SK-N-SH (cell line): ENCODE measurements at places on chromosomes 13 and 19.

- no peaks in the 10 kb centered on the region for H3K27me3 ChIP-seq
- H3K27ac ChIP-seq = no peak overlapping the region
- no peak overlapping the region for H3K4me3 ChIP-seq
- H3K4me1 ChIP-seq = no peaks in the 10 kb centered on the region
- H3K36me3 ChIP-seq = no peaks in the 10 kb centered on the region
Measured at GRCh38 chr13:54845351-54845965, 1816.8 kb downstream of the OLFM4 start.

- no peaks in the 10 kb centered on the region for H3K27me3 ChIP-seq
- H3K36me3 ChIP-seq = no peaks in the 10 kb centered on the region
- H3K4me3 ChIP-seq = no peak overlapping the region
- no peak for DNase-seq
Measured at GRCh38 chr19:1288226-1288612, 2.5 kb downstream of the EFNA2 start.

- no peak overlapping the region for H3K4me3 ChIP-seq
- H3K36me3 ChIP-seq = no peaks in the 10 kb centered on the region
- H3K4me1 ChIP-seq = no peaks in the 10 kb centered on the region
- H3K27me3 ChIP-seq = no peaks in the 10 kb centered on the region
- DNase-seq = no peak
- no peak overlapping the region for H3K27ac ChIP-seq
Measured at GRCh38 chr13:113129480-113129879, 6.9 kb downstream of the F10 start.

- H3K27ac ChIP-seq = peak overlapping the region; percentile 40; the same call in 1 of the 2 replicates
- no peak overlapping the region for H3K4me3 ChIP-seq
- 0 out of 2 replicates have a peak, but pooled peaks cover 6% of the 10 kb centered on the region for H3K4me1 ChIP-seq
- no peak for DNase-seq
- H3K27me3 ChIP-seq = no peaks in the 10 kb centered on the region
- peaks cover 27% of the 10 kb centered on the region; the same call in 1 of the 2 replicates for H3K36me3 ChIP-seq
Measured at GRCh38 chr19:17311455-17312188, 2.3 kb downstream of the DDA1 start.

DNA sequence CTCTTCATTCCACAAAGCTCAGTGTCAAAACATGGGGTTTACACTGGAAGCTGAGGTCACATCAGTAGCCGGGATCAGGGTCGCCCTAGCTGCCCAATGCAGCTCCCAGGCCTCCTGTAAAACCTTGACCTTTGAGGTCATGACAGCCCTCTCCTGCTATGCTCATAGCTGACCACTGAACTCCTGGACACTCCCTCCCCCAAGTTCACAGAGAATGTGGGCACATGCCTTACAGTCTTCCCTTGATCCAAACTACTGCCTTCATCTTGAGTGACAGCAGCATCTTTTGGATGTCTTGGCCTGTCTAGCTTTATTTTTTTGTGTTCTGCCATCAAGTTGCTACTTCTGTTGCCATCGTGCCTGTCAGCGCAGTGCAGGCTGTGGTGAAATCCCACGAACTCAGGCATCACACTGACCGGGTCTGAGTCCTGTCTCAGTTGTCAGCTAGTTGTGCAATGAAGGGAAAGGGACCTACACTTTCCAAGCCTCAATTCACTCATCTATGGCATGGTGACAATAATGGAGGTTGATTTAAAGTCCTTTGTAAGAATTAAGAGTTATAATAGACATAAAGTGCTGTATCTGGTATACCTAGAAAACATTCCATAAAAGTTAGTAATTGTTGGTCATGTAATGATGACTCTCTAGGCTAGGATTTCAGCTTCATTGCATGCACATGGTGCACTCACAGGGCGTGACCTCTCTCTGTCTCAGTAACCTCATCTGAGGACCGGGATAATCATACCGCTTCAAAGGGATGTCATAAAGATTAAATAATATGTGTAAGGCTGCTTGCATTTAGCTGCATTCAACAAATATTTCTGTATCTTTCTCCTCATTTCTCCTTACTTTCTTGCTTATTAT, 16.4 kb upstream of the ALOX5AP start:
- no peaks in the 10 kb centered on the region for H3K36me3 ChIP-seq
- no peaks in the 10 kb centered on the region for H3K27me3 ChIP-seq
- H3K27ac ChIP-seq = no peak overlapping the region
- DNase-seq = no peak
- H3K4me1 ChIP-seq = peaks cover 14% of the 10 kb centered on the region; the same call in 1 of the 2 replicates

- H3K4me1 ChIP-seq = peaks cover 22% of the 10 kb centered on the region; the same call in 1 of the 2 replicates
- no peaks in the 10 kb centered on the region for H3K27me3 ChIP-seq
- peak; percentile 99 for DNase-seq
- peak within 1 kb of the TSS; percentile 98 for H3K4me3 ChIP-seq
- H3K27ac ChIP-seq = peak within 1 kb of the TSS; percentile 65
Measured at GRCh38 chr19:13117772-13118423, at the start of gene NACC1. Gene NACC1 (plus strand): TSS chr19:13118264. CDS start chr19:13135208, 16,944 bp downstream.

DNA sequence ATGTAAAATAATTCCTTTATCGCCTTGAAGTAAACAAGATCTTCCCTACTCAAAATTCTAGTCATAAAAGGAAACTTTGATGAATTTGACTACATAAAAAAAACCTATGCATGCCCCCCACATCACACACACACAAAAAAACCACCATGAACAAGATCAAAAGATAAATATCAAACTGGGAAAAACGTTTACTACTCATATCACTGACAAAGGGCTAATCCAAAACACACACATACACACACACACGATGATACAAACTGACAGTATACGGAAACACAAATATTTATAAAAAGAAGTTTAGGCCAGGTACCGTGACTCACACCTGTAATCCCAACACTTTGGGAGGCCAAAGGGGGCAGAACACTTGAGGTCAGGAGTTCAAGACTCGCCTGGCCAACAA, 61.9 kb downstream of the TSC22D1 start:
- H3K36me3 ChIP-seq = peaks cover 12% of the 10 kb centered on the region; the same call in 1 of the 2 replicates
- H3K4me3 ChIP-seq = no peak overlapping the region
- no peak overlapping the region for H3K27ac ChIP-seq

DNA sequence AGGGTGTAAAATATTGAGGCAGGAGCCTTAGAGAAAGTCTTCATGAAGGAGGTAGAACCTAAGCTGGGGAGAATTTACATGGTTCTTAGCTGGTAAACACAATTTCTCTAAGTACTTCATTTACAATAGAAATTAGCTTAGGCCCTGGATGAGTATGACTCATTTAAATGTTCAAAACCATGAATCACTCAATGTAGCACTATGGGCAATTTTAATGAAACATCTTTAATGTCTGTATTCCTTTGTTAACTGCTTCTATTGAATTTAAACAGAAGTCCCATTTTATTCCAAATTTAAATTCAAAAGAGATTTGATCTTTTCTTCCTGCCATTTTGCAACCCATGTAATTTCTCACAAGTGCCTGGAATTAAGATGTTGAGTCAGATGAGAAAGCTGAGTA, 252.1 kb downstream of the RFC3 start:
- no peak overlapping the region for H3K27ac ChIP-seq
- no peaks in the 10 kb centered on the region for H3K27me3 ChIP-seq
- no peaks in the 10 kb centered on the region for H3K36me3 ChIP-seq
- no peak overlapping the region for H3K4me3 ChIP-seq
- no peaks in the 10 kb centered on the region for H3K4me1 ChIP-seq

DNA sequence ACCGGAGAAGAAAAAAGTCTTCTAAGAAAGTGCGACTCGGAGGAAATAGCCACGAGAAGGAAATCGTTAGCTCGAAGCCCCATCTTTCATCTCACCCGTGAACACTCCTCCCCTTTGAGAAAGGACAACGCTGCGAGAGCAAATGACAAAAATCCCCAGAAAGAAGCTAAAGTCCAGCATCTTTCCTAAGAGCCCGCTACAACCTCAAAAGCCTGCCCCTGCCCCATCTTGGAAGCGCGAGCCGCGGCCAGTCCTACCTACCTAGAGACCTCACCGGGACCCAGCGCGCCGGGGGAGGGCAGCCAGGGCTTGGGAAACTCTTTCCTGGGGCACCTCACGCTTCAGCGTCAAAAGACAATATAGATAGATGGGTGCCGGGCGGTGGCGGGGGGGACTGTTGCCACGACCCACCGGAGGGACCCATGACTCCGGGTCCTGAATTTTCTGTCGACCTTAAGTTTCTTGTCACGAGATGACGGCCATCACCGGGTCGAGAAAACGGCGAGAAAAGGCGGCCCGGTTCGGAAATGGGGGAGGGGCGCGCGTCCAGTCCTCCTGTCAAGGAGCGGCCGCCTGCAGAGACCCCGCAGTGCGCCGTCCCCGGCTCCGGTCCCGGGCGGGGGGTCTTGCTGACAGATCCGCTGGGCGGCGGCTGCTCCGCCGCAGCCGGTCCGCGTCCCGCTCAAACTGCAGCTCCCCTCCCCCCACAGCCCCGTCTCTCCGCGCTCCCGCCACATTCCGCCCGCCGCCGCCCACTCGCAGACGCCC, 65.9 kb downstream of the KCNRG start:
- peak overlapping the region; percentile 78 for H3K27ac ChIP-seq
- H3K27me3 ChIP-seq = no peaks in the 10 kb centered on the region
- DNase-seq = peak; percentile 68
- no peaks in the 10 kb centered on the region for H3K36me3 ChIP-seq

DNA sequence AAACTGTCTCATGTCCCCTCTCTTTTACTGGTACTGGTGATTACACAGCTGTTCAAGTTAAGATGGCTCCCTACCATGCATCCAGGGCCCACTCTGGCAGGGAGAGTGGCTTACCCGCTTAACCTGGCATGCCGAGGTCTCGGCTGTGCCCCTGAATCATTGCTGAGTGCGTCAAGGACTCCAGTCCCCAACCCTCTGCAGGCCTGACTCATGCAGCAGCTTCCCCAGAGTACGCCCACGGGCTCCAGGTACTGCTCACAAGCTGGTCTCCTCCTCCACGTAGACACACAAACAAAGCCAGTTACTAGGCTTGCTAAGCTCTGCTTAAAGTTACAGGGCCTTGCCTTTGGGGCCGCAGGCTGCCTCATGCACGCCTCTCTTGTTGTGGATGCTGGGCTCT, 447.4 kb downstream of the COG6 start:
- no peak overlapping the region for H3K4me3 ChIP-seq
- no peak for DNase-seq
- no peaks in the 10 kb centered on the region for H3K27me3 ChIP-seq
- H3K4me1 ChIP-seq = no peaks in the 10 kb centered on the region

DNA sequence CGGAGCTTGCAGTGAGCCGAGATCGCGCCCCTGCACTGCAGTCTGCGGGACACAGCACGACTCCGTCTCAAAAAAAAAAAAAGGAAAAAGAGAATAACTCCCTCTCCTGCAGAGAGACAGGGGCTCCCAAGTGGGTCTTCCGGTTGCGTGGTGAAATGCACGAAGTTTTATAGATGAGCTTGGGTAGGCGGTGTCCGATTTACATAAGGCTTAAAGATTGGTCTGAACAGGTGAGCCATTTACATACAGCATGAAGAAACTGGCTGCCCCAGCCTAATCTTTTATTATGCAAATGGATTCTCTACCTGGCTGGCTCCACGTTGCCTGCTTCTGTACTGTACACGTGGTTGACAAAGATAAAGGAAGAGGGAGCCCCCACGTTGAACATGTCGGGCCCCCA, 19.5 kb downstream of the ADGRE2 start:
- no peaks in the 10 kb centered on the region for H3K4me1 ChIP-seq
- no peak for DNase-seq
- H3K36me3 ChIP-seq = no peaks in the 10 kb centered on the region
- H3K4me3 ChIP-seq = no peak overlapping the region
- H3K27ac ChIP-seq = no peak overlapping the region

GRCh38 chr13:21413013-21413412, 46.1 kb downstream of the ZDHHC20 start:
- no peaks in the 10 kb centered on the region for H3K4me1 ChIP-seq
- no peak for DNase-seq
- peaks cover 8% of the 10 kb centered on the region for H3K36me3 ChIP-seq
- H3K27ac ChIP-seq = no peak overlapping the region

GRCh38 chr13:82480415-82480814, 1401.9 kb downstream of the SLITRK1 start:
- no peaks in the 10 kb centered on the region for H3K27me3 ChIP-seq
- H3K36me3 ChIP-seq = no peaks in the 10 kb centered on the region
- DNase-seq = no peak
- no peak overlapping the region for H3K27ac ChIP-seq
- no peaks in the 10 kb centered on the region for H3K4me1 ChIP-seq

DNA sequence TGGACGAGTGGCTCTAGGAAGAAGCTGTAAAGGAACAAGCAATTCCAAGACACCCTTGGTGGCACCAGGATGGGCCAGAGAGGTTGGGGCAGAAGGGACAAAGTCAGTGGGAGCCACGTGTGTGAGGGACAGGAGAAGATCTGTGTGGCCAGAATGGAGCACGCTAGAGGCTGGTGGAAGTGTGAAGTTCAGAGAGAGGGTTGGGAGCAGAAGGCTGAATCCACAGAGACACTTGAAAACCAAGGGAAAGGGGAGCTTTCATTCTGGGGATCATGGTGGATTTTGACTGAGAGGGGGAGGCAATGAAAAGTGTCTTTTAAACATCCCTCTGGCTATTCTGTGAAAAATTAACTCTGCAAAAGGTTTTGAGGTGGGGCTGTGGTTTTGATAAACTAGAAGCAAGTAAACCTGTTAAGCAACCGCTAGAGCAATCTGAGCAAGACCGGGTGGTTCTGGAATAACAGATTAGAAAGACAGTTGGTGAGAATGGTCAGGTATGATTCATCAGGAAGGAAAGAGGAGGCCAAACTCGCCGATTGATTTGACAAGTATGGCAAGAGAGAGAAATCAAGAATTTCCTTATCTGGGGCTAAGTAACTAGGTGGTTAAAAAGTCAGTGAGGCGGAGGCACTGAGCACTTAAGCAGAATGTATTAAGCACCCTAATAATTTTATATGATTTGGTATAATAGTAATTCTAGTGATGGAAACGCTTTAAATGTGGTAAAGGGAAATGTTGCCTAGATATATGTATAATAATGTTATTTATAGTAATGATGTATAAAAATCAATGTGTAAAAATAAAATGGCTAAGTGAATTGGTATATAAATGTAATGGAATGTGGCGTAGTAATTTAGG, 140.0 kb downstream of the MYO16 start:
- no peak overlapping the region for H3K4me3 ChIP-seq
- H3K4me1 ChIP-seq = no peaks in the 10 kb centered on the region
- H3K36me3 ChIP-seq = no peaks in the 10 kb centered on the region

GRCh38 chr19:14536926-14537692, 7.7 kb downstream of the TECR start:
- H3K27me3 ChIP-seq = no peaks in the 10 kb centered on the region
- H3K36me3 ChIP-seq = no peaks in the 10 kb centered on the region

DNA sequence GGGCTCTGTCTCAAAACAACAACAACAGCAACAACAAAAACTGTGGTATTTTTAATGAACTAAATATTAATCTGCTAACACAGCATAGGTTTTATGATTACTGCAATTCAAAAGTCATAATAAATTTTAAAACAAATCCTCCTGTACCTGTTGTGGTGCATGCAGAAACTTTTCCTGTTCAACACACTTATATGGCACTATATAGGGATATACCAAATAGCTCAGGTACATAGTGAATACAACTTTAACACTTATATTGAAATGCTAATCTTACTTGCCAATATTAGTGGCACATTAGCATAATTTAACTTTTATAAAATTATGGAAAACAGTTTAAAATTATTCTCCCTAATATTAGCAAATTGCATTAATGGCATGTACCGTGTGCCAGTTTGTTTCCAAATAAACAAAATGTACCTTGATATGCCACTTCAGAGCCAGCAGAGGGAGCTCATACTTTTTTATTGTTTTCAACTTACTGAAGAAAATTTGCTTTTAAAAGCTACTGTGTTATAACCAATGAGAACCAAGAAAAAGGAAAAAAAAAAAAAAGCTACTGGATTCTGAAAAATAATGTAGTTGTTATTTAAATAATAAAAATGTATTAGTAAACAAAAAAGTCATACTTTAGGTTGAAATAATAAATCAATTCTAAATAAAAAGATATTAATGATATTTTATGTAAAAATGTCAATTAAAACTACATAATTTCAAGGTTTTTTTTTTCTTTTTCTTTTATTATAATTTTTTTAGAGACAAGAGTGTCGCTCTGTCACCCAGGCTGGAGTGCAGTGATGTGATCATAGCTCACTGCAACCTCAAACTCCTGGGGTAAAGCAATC, 18.0 kb upstream of the RBM26 start:
- H3K27ac ChIP-seq = no peak overlapping the region
- no peaks in the 10 kb centered on the region for H3K27me3 ChIP-seq
- no peaks in the 10 kb centered on the region for H3K36me3 ChIP-seq
- H3K4me1 ChIP-seq = no peaks in the 10 kb centered on the region
